ENCODE measurements at places on chromosomes 7 and 10.

GRCh38 chr7:141227454-141227853 is 153.6 kb downstream of the TMEM178B start:
- DNase-seq, result no peak

GRCh38 chr7:158315326-158315725 is 272.3 kb downstream of the PTPRN2 start:
- no peak for DNase-seq

DNA sequence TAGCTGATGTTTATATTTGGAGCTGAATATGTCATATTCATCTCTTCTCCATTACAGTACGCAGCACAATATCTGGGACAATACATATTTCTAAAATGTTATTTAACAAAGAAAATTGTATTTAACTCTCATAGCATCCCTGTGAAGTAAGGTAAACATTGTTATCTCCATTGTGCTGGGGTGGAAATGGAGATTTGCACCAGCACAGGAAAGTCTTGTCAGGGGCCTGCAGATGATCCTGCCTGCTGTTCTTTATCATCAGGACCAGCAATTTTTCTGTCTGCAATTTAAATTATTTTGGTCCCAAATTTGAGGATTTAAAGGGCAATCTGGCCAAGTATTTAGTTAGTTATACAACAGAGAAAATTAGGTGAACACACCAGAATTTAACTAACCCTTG is 144.4 kb downstream of the CPED1 start:
- no peak for DNase-seq

- DNase-seq, result peak; percentile 19
These were observed 34.3 kb upstream of the PTF1A start for GRCh38 chr10:23157691-23158369.

GRCh38 chr7:99092064-99092720 is 51.7 kb downstream of the SMURF1 start:
- DNase-seq, result no peak

- no peak for DNase-seq
These were observed 48.1 kb upstream of the EBF3 start for GRCh38 chr10:130012129-130012528.

- no peak for DNase-seq
These were observed 9.8 kb downstream of the DNAJB12 start for GRCh38 chr10:72344932-72345331.

- no peak for DNase-seq
These were observed 55.6 kb upstream of the DOCK1 start for GRCh38 chr10:126849646-126850045.

DNA sequence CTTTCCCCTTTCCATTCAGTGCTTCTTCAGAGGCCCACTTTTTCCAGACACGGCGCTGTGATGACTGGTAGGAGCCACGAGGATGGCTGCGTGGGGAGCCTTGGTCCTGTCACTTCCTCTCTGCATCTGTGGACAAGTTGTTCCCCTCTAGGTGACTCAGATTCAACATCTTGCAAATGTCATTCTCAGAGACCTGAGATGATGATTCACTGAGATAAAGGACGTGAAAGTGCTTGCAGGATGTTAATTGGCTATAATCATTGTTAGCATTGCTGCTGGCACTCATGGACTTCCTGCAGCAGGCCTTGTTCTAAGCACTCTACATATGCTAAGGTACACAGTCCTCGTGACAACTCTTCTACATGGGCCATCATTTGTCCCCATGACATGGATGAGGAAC is 489.8 kb upstream of the ZMIZ1 start:
- no peak for DNase-seq

DNA sequence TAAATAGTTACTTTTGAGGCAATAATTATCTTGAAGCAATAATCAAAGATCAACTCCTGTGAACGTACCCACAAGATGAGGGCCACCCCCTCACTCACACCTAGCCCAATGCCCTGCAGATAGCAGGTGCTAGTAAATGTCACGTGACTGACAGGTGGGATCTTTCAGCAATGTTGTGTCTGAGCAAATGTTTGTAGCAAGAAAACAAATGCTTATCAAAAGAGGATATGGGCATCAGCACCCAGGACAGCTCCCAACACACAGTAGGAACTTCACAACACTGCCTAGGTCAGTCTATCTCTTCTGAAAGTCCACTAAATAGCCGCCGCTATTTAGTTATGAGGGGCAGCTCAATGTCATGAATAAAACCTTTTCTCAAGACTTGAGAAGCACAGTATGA is 120.8 kb upstream of the PDLIM1 start:
- DNase-seq, result no peak

DNA sequence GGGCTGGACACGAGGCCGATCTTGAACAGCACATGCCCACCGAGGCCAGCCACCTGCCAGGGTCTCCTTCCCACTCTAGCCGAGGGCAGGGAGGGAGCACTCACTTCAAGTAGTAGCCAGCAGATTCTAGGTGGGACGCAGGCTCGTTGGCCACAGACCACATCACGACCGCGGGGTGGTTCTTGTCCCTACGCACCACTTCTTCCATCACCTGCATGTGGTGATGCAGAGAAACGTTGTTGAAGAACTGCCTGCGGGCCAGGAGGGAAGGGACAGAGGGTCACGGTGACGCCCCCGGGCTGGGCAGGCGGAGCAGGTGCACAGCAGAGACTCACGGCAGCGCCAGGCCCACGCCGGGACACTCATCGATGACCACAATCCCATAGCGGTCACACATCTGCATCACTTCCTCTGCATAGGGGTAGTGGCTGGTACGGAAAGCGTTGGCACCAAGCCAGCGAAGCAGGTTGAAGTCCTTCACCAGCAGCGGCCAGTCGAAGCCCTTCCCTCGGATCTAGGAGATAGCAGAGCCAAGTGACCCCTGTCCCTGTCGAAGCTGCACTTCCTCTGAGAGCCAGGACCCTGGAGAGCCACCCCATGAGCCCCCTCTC is 7.7 kb downstream of the GUSB start:
- no peak for DNase-seq

- DNase-seq, result no peak
These were observed 237.4 kb upstream of the PPP1R3A start for GRCh38 chr7:114156178-114156577.

- DNase-seq, result no peak
These were observed 100.9 kb downstream of the FOXL3 start for GRCh38 chr7:390761-391410.

GRCh38 chr10:22002591-22003176 is 846 bp downstream of the DNAJC1 start:
- no peak for DNase-seq

- peak; percentile 3 for DNase-seq
These were observed 44.5 kb upstream of the ACBD5 start for GRCh38 chr10:27285093-27285492.

Measured in NCI-H524 (cell line).